ENCODE measurements at places on chromosomes 1 and 21. TPM values are rescaled to one million over a fixed set of nuclear protein-coding genes. Genes with fewer than 3 reads are reported as not detected.
A peak's percentile ranks its signal among the peaks of the same experiment; 100 is the strongest.

DNA sequence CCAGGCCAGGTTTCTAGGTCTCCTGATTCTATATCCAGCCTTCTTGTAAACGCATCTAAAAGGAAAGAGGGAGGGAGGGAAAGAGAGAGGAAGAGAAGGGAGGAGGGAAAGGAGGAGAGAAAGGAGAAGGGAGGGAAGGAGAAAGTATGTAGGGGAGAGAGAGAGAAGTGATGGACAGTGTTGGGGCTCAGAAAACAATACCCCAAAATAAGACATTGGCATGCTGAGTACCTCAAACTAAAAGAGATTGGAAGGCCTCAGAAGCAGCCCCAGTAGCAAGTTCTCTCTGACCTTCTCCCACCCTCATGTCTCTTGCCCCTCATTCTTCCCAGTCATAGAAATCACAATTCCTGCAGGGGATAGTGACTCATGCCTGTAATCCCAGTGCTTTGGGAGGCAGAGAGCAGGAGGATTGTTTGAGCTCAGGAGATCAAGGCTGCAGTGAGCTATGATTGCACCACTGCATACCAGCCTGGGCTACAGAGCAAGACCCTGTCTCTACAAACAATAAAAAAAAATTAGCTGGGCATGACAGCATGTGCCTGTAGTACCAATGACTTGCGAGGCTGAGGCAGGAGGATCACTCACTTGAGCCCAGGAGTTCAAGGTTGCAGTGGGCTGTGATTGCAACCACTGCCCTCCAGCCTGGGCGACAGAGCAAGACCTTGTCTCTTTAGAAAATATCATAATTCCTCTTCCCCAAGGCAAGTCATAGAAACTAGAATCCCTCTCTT is 51.2 kb downstream of the DNTTIP2 start:
- no peaks in the 10 kb centered on the region for H3K27me3 ChIP-seq
- no peak for DNase-seq
- no peak overlapping the region for H3K27ac ChIP-seq
- H3K36me3 ChIP-seq: no peaks in the 10 kb centered on the region
- H3K4me3 ChIP-seq: no peak overlapping the region

GRCh38 chr1:5859766-5860165 is 132.5 kb downstream of the NPHP4 start:
- no peaks in the 10 kb centered on the region for H3K4me1 ChIP-seq
- H3K27ac ChIP-seq: no peak overlapping the region
- H3K36me3 ChIP-seq: no peaks in the 10 kb centered on the region

- peak overlapping the region; percentile 27 for H3K27ac ChIP-seq
- H3K4me3 ChIP-seq: no peak overlapping the region
- H3K36me3 ChIP-seq: peaks cover 97% of the 10 kb centered on the region
- H3K27me3 ChIP-seq: no peaks in the 10 kb centered on the region
- H3K4me1 ChIP-seq: peaks cover 7% of the 10 kb centered on the region
- no peak for DNase-seq
Observed at GRCh38 chr1:147292631-147293251, 50.3 kb downstream of the CHD1L start.

- DNase-seq: no peak
- H3K27me3 ChIP-seq: no peaks in the 10 kb centered on the region
- no peak overlapping the region for H3K27ac ChIP-seq
- H3K4me3 ChIP-seq: no peak overlapping the region
- H3K4me1 ChIP-seq: peaks cover 14% of the 10 kb centered on the region
Observed at GRCh38 chr1:77388661-77389060, 106.8 kb downstream of the AK5 start.

The CYB5RL gene
- 11.4 TPM for total RNA-seq

The TSPEAR gene
- not detected for total RNA-seq

DNA sequence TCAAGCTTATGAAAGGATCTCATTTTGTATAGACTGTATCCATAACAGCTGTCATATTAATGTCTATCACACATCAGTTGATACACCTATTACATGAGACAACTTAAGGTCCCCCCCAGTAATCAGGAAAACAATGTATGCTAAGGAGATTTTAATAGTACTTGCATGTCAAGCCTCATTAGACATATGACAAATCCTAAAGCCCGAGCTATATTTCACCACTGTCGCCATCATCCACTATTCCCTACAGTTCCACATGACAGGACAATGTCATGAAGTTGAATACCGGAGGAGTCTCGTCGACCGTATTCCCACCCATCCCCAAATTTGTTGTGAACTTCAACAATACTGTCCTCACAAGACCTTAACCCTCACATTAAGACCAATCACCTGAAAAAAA is 3.4 kb downstream of the HMGN1 start:
- no peak for DNase-seq
- H3K36me3 ChIP-seq: peaks cover 56% of the 10 kb centered on the region
- H3K27ac ChIP-seq: peak overlapping the region; percentile 33
- H3K4me3 ChIP-seq: peak overlapping the region; percentile 83
- peaks cover 31% of the 10 kb centered on the region for H3K4me1 ChIP-seq
- H3K27me3 ChIP-seq: no peaks in the 10 kb centered on the region

The KDF1 gene
- total RNA-seq: 0.27 TPM

- no peak overlapping the region for H3K27ac ChIP-seq
- DNase-seq: no peak
- H3K4me1 ChIP-seq: peaks cover 6% of the 10 kb centered on the region
- no peak overlapping the region for H3K4me3 ChIP-seq
- no peaks in the 10 kb centered on the region for H3K36me3 ChIP-seq
Observed at GRCh38 chr1:236509647-236510401, 14.0 kb upstream of the LGALS8 start.

DNA sequence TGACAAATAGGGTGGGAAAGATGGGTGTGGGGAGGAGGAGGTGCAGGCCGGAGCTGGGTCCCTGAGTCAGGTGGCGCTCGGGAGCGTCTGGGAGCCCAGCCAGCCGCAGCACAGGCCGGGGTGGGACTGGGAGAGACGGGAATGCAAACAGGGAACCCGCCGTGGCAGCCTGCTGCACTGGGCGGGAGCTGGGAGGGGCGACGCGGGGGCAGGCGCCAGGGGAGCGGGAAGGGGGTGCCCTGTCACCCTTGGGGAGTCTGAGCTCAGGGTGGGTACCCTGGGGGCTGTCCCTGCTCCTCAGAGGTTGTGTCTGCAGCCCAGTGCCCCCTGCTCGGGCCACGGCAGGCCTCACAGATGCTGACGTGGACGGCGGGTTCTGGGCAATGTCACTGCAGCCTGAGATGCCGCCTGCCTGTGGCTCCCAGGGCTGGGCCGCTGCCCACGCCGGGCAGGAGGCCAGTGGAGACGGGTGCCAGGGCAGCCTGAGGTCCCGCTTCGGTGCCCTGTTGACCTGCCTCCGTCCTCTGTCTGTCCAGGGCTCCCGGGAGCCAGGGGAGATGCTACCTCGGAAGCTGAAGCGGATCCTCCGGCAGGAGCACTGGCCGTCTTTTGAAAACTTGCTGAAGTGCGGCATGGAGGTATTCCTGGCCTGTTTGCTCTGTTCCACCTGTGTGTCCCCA is 16.6 kb upstream of the LRRC3 start:
- no peaks in the 10 kb centered on the region for H3K36me3 ChIP-seq
- H3K4me3 ChIP-seq: no peak overlapping the region
- H3K27me3 ChIP-seq: no peaks in the 10 kb centered on the region
- no peak for DNase-seq
- H3K27ac ChIP-seq: no peak overlapping the region

The GBP7 gene
- total RNA-seq: 0.11 TPM

- H3K36me3 ChIP-seq: no peaks in the 10 kb centered on the region
- no peak overlapping the region for H3K4me3 ChIP-seq
- no peak for DNase-seq
- H3K4me1 ChIP-seq: peaks cover 5% of the 10 kb centered on the region
Observed at GRCh38 chr1:178969226-178969987, 56.3 kb upstream of the FAM20B start.

GRCh38 chr1:101059945-101060542 is 34.5 kb upstream of the DPH5 start:
- peaks cover 22% of the 10 kb centered on the region for H3K4me1 ChIP-seq
- H3K27ac ChIP-seq: no peak overlapping the region
- no peaks in the 10 kb centered on the region for H3K27me3 ChIP-seq
- peaks cover 25% of the 10 kb centered on the region for H3K36me3 ChIP-seq
- H3K4me3 ChIP-seq: no peak overlapping the region

- DNase-seq: no peak
- H3K36me3 ChIP-seq: no peaks in the 10 kb centered on the region
- peaks cover 7% of the 10 kb centered on the region for H3K4me1 ChIP-seq
- no peak overlapping the region for H3K27ac ChIP-seq
- H3K27me3 ChIP-seq: peaks cover 1% of the 10 kb centered on the region
Observed at GRCh38 chr1:52098139-52098871, 42.2 kb downstream of the BTF3L4 start.

The PSMB4 gene
- 350 TPM for total RNA-seq

Measured in activated CD8-positive, alpha-beta T cell treated with anti-CD3 and anti-CD28 coated beads for 36 hours (primary cell).